Esophagus squamous epithelium (tissue), 5 donors: ENCODE measurements at places on chromosomes 3 and 15.

DNA sequence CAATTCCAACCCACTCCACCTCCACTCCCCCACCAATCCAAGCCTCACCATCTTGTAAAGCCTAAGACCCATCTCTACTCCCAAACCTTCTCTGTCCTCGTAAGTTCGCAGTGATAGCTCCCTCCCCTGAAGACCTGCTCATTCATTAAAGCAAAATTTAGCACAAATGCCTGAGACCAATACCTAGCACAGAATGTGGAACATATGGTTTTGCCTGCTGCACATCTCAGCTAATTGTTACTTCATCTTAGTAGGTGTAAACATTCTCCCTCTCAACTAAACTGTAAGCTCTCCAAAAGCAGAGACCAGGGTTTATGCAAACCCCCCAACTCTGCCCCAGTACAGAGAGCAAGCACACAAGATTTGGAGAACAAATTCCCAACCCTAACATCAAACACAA, 20.5 kb downstream of the DCLK3 start:
- no peak for DNase-seq

DNA sequence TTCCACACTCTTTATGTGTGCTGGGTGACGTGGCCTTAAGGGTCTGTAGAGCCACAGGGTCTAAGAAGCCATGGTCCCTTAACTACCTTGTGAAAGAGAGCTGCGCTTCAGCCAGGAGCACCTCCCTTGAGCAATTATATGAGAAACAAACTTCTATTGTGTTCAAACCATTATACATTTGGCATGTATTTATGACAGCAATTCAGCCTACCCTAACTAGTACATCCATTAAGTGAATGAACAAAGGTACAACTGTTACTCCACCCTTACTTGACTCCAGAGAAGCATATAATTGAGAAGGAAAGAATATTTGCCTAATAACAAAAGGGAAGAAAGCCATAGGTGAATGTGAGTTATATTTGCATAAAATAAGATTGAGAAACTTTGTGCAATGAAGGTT, 69.8 kb upstream of the BOC start:
- DNase-seq: no peak

DNA sequence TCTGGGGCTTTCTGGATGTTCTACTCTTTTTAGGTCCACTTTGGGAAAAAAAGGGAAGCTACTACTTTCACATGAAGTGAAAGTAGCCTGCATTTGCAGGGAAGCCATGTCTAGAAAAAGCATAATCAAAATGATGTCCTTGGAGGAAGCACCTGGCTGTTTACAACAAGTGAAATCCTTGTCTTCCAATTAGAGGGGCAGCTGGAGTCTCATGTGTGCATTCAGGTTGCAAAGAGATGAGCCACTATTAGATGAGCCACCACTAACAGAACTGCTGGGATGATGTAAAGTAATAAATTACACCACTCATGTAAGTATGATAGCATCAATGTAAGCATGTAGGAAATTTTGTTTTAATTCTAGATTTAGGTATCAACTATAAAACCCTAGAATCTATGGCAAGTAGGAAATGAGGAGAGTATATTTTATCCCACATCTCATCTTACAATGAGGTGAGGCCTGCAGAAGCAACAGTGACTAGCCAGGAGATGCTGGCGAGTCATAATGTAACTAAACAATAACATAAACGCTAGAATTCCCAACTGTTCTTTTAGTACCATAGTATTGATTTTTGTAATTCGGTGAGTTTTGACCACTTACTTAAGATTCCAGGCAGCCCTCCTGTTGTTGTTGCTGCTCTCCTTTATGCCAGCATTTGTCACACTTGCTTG, 75.9 kb downstream of the TMEM108 start:
- no peak for DNase-seq

DNA sequence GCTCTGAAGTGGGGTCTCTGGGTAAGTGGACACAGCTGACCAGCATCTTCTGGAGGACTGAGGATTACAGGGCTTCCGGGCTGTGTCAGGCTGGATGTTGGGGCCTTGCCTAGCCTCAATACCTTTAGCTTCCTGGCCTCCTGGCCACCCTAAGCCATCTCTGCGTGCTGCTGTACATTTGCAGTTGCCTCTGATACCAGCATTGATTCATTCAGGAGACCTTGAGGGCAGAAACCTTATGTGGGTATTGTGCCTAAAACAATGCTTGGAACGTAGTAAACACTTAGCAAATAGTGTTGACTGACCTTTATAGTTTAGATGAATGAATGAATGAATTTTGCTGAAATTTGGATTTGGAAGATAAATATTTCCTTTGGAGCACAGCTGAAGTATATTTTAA, 97.0 kb downstream of the FLNB start:
- no peak for DNase-seq

GRCh38 chr3:3699816-3700633, 99.2 kb upstream of the LRRN1 start:
- DNase-seq: no peak

DNA sequence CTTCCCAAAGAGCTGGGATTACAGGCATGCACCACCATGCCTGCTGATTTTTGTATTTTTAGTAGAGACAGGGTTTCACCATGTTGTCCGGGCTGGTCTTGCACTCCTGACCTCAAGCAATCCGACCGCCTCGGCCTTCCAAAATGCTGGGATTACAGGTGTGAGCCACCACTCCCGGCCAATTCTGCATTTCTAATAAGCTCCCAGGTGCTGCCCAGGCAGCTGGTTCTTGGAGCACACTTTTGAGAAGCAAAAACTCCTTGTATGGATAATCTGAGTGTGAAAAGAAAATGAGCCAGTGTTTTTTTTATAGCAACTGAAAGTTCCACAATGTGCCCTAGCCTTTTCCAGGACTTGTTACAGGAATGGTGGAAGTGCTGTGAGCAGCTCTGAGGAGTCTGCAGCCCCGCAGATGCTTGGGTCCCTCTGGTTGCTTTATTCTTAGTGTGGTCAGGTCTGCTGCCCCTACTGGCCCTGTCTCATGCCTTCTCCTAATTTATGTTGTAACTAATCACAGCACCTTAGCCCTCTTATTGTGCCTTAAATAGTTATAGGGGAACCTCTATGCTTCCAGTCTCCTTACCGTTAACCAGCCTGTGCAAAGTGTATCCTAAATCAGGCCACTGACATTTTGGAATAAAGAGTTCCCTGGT, 13.5 kb upstream of the KCNAB1 start:
- DNase-seq: no peak

GRCh38 chr3:26312816-26313215, 309.8 kb upstream of the LRRC3B start:
- DNase-seq: no peak

DNA sequence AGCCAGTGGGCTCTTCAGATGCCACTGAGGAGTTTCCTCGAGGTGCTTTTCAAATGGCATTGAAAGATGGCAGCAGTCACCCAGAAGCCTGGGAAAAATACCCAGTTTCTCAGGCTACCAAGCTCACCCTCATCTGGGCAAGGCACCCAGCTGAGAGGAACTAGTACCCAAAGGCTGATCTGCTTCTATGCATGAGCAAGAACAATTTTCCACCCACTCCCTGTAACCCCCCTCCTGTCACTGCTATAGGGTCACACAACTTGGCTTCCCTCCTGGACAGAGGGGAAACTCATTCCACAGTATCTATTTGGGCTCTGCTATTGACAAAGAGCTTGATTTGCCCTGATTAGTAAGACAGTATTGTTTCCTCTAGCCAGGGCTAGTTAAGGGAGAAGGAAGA, 31.9 kb downstream of the THRB start:
- DNase-seq: no peak

- DNase-seq: no peak
Observed at GRCh38 chr3:84444726-84445521, 513.9 kb upstream of the CADM2 start.

DNA sequence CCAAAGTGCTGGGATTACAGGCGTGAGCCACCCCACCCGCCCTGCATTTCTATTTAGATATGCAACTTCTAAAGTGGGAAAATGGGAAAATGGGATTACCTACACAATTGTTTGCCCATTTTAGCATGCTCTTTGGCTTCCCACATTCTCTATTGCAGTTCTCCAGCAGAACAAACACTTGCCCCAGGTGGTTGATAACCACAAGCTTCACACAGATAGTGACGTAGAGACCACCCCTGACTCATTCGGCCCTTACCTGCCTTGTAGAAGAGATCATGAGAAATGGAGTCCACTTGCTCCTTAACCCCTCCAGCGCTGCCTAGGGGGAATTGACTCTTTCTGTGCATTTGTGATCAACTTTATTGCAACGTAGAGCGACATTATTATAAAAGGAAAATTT, 83.2 kb upstream of the RAP2B start:
- no peak for DNase-seq

DNA sequence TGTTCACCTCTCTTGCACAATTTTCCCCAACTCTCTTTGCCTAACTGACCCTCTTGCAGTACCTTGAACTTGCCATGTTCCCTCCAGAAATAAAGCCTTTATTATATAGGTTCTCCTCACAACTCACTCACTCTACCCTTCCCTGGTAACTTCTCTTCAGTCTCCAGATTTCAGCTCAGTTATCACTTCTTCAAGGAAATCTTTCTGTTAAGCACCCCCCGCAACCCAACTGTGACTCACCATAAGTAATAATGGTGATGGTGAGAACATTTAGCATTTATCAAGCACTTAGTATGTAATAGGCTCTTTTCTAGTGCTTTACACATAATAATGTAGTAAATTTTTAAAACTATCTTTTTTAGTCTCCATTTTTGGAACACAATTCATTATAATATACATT, 8.1 kb upstream of the OR5K1 start:
- DNase-seq: no peak

DNA sequence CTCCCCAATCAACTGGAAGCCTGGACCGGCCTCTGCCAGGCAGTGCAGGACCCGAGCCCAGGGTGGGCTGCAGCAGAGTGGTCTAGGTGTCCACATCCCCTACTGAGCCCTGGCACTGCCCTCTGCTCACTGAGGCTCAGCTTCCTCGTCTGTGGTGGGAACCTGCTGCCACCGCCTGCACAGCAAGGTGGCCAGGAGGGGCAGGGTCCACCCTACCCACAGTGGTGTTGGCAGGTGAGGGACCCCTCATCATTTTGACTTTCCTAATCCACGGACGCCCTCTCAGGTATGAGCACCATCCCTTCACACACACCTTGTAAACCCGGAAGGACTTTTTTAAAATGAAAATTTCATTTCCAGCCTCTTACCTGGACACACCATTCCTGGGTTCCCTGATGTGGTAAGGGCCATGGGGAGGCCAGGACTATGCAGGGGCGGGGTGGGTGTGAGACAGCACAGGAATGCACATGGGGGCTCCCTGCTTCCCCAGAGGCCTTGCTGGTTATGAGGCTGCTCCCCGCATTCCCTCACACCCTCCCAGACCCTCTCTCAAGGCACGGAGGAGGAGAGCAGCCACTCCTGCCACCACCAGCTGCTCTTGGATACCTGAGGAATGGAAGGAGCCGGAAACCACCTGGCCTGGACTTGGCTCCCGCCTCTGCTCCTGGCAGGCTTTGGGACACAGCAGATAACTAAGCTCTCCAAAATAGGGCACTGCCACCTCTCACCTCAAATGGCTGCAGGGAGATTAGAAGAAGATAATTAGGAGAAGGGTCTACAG, 185.9 kb upstream of the TPM1 start:
- DNase-seq: no peak

- no peak for DNase-seq
Observed at GRCh38 chr3:50652709-50653108, 22.0 kb upstream of the DOCK3 start.

- DNase-seq: no peak
Observed at GRCh38 chr15:42138968-42139386, 17.5 kb downstream of the PLA2G4F start.

DNA sequence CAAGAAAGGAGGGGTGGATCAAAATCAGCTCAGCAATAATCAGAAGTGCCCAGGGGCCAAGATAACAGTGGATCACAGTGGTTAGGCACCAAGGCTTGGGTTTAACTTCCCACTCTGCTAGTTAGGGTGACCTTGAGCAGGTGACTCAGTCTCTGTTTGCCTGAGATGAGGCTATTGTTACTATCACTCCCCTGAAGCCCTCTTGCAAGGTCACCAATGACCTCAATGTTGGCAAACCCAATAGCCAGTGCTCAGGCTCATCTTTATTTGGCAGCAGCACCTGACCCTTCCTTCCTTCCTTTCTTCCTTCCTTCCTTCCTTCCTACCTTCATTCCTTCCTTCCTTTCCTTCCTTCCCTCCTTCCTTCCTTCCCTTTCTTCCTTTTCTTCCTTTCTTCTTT, 102.4 kb upstream of the HACD2 start:
- no peak for DNase-seq

GRCh38 chr3:187994221-187995042, 159.5 kb upstream of the LPP start:
- no peak for DNase-seq

GRCh38 chr3:73342077-73342476, 280.6 kb downstream of the EBLN2 start:
- no peak for DNase-seq

GRCh38 chr3:152330559-152330958, 61.8 kb downstream of the MBNL1 start:
- no peak for DNase-seq

DNA sequence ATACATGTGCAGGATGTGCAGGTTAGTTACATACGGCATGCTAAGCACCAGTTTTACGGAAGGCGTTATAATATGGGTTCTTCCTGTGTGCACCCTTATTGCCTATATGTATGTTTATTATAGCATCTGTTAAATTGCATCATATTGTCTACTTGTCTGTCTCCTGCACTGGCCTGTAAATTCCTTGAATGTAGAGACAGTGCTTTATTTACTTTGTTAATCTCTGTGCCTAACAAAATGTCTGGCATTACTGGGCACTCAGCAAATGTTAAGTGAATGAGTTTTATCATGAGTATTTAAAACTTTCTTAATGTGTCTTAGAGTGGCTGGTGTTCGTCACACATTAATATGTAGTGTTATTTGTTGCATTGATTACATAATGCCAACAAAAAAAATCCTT, 23.8 kb downstream of the MGA start:
- DNase-seq: no peak

- no peak for DNase-seq
Observed at GRCh38 chr3:183583331-183584245, 28.1 kb upstream of the KLHL6 start.

DNA sequence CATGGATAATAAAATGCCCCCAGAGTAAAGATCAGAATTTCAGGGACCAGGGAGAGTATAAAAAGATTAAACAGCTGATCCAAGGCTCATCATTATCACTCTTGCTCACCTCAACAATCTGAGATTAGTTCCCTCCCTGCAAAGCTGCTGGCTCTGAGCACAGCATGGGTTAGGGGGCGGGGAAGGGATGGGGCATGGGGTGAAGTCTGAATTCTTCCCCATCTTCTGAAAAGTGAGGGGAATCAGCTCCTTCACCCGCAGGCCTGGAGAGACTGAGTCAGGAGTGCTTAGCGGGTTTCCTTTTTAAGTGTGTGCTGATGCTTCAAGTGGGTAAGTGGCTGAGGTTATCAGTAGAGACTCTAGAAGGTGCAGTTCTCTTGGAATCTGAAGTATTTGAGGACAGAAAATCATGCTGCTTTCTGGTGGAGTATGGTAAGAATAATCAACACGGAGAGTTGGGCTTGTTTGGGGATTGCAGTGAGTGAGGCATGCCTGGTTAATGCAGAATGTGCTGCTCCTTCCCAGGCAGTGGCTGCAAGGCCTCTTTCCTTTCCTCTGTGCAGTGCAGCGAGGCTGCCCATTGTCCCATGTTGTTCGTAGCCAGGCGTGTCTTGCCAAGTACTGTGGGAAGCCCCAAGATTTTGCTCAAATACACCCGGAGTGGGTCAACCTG, 59.2 kb upstream of the TRAK1 start:
- no peak for DNase-seq
